Adrenal gland (tissue), 19 donors: ENCODE measurements at places on chromosomes 4 and X. TPM values are rescaled to one million over a fixed set of nuclear protein-coding genes. Genes with fewer than 3 reads are reported as not detected.

DNA sequence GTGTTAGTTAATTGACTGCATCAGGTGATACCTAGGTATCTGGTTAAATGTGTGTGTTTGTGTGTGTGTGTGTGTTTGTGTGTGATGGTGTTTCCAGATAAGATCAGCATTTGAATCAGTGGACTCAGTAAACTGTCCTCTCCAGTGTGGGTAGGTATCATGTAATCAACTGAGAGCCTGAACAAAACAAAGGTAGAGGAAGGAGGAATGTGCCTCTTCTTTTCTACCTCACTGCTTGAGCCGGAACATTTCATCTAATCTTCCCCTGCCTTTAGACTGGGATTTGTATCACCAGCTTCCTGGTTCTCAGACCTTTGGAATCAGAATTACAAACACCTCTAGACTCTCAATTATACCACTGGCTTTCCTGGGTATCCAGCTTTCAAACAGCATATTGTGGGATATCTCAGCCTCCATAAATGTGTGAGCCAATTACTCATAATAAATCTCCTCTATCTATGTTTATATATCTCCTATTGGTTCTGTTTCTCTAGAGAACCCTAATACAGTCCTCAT is 120.5 kb downstream of the TBCK start:
- no peak for DNase-seq
- no peak overlapping the region for H3K4me3 ChIP-seq
- H3K36me3 ChIP-seq = no peaks in the 10 kb centered on the region
- H3K4me1 ChIP-seq = no peaks in the 10 kb centered on the region
- H3K27me3 ChIP-seq = no peaks in the 10 kb centered on the region

CENPI gene
- polyA plus RNA-seq = 1.5 TPM

CXCL5 gene
- polyA plus RNA-seq = 0.03 TPM

DNA sequence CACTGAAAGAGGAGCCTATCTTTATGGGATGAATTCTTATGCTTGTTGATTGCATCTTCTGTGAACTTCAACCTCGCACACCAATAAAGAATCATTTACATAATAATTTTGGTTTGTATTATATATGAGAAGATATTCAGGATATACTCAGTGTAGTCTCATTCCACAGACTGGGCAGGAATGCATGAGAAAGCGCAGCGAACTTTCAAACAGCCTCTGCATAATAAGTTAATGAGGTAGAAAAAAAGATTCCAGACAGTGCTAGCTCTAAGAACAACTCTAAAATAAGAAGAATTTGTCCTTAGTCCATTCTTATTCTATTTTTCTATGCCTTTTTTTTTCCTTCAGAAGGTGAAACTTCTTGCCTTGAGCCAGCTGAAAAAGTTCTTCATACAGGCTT is 224.3 kb upstream of the CTSO start:
- H3K36me3 ChIP-seq = no peaks in the 10 kb centered on the region
- H3K4me1 ChIP-seq = no peaks in the 10 kb centered on the region
- peaks cover 5% of the 10 kb centered on the region for H3K27me3 ChIP-seq
- DNase-seq = no peak
- H3K4me3 ChIP-seq = no peak overlapping the region
- H3K27ac ChIP-seq = no peak overlapping the region

DNA sequence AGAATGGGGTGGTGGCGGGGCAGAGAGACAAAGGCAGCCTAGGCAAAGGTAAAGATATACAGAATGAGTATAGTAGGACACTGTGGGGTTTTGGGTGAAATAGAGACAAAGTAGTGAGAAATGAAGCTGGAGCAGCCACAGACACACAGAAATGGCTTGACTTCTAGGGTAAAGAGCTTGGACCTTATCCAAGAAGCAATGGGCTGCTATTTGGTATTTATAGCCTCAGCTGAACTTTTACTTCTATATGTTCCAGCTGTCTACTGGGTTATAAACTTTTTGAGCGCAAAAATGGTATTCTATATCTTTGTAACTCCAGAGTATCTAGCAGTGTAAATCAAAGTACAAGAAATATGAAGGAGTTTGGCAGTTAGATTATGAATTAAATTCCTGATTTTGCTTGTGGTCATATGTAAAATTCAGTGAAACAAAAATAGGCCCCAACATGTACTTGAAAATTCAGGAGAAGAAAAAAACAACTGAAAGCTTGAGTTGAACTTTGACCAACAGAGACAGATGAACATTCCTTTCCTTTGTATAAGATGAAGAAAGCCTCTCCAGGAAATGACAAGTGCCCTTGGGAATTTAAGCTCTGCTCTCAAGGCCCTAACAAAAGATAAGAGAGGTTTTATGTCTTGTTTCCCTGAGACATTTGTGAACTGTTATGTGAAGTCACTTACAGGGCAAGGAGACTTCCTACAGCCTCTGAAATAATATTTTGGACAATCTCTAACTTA is 354.1 kb downstream of the CHIC1 start:
- H3K27me3 ChIP-seq = peaks cover 4% of the 10 kb centered on the region
- H3K27ac ChIP-seq = no peak overlapping the region

DNA sequence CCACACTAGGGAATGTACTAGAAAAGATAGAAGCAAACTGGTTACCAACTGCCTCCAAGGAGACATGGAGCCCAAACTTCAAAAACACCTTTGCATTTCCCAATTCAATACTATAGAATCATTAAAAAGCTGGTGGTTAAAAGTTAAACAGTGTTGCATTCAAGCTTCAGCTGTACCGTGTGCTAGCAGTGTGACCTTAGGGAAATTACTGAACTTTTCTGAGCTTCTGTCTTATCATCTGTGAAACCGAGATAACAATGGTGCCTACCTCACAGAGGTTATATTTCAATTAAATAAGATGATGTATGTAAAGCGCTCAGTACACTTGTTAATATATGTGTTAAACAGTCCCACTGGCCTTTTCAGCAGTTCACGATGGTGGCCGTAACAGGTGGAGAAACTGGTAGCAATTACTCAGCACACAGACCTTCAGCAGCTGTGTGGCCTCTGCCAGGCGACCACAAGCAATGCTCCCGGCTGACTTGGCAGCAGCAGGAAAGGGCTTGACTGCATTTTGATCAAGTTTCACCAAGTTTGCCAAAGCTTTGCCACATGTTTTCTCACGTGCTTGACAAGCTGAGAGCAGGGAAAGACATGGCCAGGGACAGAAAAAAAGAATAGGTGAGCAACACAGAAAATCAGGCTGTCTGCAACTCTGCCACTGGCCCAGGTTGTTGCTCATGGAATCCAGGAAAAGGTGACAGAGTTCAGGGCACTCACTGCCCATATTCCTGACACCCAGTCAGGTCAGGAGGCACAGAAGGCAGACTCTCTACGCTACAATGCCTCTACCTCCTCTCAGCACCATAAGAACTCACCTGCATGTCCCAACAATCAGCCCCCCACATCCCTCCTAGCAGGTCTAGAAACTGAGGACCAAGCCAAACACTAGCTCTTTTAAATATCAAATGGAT is 72.1 kb downstream of the PARM1 start:
- no peaks in the 10 kb centered on the region for H3K4me1 ChIP-seq
- H3K27me3 ChIP-seq = no peaks in the 10 kb centered on the region
- no peak for DNase-seq

RNF128 gene
- 7.2 TPM for polyA plus RNA-seq

DNA sequence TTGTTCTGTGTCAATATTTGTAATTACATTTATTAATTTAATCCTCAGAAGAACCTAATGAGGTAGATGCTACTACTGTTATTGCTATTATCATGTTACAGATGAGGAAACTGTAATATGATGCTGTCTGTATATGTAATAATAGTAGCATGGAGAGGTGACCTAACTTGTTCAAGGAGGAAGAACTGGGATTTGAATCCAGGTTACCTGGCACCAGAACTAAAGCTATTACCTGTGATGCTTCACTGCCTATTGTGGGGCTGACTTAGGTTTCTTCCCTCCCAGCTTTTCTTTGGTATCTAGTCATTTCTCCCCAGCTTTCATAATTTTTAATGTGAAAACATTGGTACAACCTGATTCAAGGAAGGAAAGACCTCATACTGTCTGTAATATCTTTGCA is 43.6 kb downstream of the RAPGEF2 start:
- no peaks in the 10 kb centered on the region for H3K27me3 ChIP-seq
- H3K36me3 ChIP-seq = no peaks in the 10 kb centered on the region
- DNase-seq = no peak
- H3K4me1 ChIP-seq = peaks cover 14% of the 10 kb centered on the region
- no peak overlapping the region for H3K27ac ChIP-seq

GRCh38 chr4:138305050-138305449 is 62.9 kb upstream of the SLC7A11 start:
- no peaks in the 10 kb centered on the region for H3K36me3 ChIP-seq
- H3K4me1 ChIP-seq = no peaks in the 10 kb centered on the region
- no peak overlapping the region for H3K4me3 ChIP-seq
- H3K27me3 ChIP-seq = no peaks in the 10 kb centered on the region
- no peak for DNase-seq

ADGRG4 gene
- 0.02 TPM for polyA plus RNA-seq

DNA sequence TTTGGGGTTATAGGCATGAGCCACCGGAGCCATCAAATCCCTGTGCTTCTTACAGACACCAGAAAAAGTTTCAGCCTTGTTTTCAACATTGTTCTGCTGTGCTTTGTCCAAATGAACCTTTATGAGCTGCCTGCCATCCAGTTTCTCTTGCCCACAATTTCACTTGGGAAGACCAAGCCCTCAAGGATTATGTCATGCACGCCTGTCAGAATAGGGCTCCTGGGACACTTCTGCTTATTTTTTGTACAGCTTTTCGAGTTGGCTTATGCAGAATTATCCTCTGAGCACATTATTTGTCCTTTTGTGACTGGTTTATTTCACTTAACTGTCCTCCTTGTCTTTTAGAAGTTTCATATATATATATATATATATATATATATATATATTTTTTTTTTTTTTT is 16.2 kb downstream of the UBE2K start:
- peaks cover 5% of the 10 kb centered on the region for H3K36me3 ChIP-seq
- no peaks in the 10 kb centered on the region for H3K27me3 ChIP-seq
- no peak overlapping the region for H3K4me3 ChIP-seq
- H3K27ac ChIP-seq = no peak overlapping the region
- H3K4me1 ChIP-seq = peaks cover 15% of the 10 kb centered on the region

DNA sequence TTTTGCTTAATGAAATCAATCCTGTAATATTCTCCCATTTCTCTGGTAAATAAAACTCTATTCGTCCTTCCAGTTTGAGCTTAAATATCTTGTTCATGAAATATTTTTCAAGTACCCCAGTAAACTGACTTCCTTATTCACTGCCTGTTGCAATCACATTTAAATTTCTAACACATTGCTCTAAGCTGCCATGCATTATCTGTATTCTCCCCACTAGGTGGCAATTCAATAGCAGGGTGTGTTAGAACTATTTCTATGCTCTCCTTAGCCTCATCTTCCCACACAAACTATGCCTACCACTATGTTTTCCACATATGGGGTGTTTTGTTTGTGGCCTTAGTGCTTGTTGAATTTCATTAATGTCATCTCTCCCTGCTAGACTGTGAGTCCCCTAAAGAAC is 377.1 kb upstream of the HS3ST1 start:
- H3K36me3 ChIP-seq = no peaks in the 10 kb centered on the region
- DNase-seq = no peak
- no peak overlapping the region for H3K27ac ChIP-seq
- no peaks in the 10 kb centered on the region for H3K4me1 ChIP-seq
- no peak overlapping the region for H3K4me3 ChIP-seq

GRCh38 chr4:40572692-40573310 is 56.9 kb downstream of the RBM47 start:
- H3K4me3 ChIP-seq = no peak overlapping the region
- DNase-seq = no peak
- no peaks in the 10 kb centered on the region for H3K36me3 ChIP-seq
- H3K27me3 ChIP-seq = no peaks in the 10 kb centered on the region

ZIC3 gene
- polyA plus RNA-seq = not detected

DNA sequence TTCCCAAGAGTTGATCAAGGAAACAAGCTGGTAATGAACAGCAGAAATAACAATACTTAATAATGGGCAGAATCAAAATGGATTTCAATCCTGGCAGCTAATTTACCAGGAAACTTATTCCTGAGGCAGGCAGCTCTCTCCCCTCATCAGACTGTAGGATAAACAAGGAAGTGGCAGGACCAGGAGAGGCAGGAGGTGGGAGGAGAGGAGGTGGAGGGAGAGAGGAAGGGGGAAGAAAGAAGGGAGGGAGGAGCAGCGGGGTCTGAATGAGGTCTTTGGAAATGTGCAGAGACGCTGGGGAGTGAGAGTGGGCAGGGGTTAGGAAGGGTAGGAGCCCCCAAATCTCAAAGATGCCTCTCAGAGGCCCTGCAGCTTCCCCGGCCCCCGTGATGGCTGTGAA is 231.5 kb downstream of the BCOR start:
- H3K27ac ChIP-seq = no peak overlapping the region
- H3K4me3 ChIP-seq = no peak overlapping the region
- no peaks in the 10 kb centered on the region for H3K4me1 ChIP-seq

DNA sequence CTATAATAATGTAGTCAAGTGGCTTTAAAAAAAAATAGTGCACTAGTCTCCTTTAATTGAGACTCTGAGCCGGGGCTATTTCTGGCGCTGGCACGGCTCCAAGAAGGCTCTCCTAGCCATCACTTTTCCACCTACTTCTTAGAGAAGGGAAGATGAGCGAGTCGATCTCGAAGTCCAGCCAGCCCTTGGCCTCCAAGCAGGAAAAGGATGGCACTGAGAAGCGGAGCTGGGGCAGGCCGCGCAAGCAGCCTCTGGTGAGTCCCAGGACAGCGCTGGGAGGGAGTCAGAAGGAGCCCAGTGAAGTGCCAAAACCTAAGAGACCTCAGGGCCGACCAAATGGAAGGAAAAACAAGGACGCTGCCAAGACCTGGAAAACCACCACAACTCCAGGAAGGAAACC is 531.9 kb downstream of the MAGEB5 start:
- H3K27me3 ChIP-seq = no peaks in the 10 kb centered on the region
- no peaks in the 10 kb centered on the region for H3K4me1 ChIP-seq
- DNase-seq = no peak
- H3K36me3 ChIP-seq = no peaks in the 10 kb centered on the region
- H3K4me3 ChIP-seq = no peak overlapping the region

RAB40AL gene
- 0.20 TPM for polyA plus RNA-seq

DNA sequence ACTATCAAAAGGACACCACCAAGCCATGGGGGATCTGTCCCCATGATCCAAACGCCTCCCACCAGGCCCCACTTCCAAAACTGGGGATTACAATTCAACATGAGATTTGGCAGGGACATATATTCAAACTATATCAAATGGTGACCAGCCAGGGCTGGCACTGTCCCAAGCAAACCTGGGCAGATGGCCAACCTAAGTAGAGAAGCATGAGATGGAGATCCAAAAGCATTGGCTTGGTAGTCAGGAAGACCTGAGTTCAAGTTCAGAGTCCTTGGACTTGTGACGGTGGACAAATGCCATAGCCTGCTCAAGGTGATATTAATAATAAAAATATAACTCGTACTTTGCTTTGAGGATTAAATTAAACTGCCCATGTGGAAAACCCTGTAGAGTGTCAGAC is 79.2 kb upstream of the HS3ST1 start:
- no peak overlapping the region for H3K4me3 ChIP-seq
- H3K27ac ChIP-seq = no peak overlapping the region
- H3K27me3 ChIP-seq = no peaks in the 10 kb centered on the region
- peak; percentile 28 for DNase-seq
- no peaks in the 10 kb centered on the region for H3K36me3 ChIP-seq
